ENCODE measurements at places on chromosomes 11 and 22. TPM values are rescaled to one million over a fixed set of nuclear protein-coding genes. Genes with fewer than 3 reads are reported as not detected.

INPP5J gene
- total RNA-seq: 3.5 TPM

TM7SF2 gene
- total RNA-seq: 61.8 TPM

PYGM gene
- total RNA-seq: 13.6 TPM

SGSM1 gene
- total RNA-seq: 6.3 TPM

ZP1 gene
- total RNA-seq: not detected

- H3K4me3 ChIP-seq: no peak overlapping the region
- H3K4me1 ChIP-seq: peaks cover 42% of the 10 kb centered on the region
- no peaks in the 10 kb centered on the region for H3K36me3 ChIP-seq
- DNase-seq: no peak
- peaks cover 2% of the 10 kb centered on the region for H3K27me3 ChIP-seq
Measured at GRCh38 chr11:115720602-115721245, 216.5 kb upstream of the CADM1 start.

DNA sequence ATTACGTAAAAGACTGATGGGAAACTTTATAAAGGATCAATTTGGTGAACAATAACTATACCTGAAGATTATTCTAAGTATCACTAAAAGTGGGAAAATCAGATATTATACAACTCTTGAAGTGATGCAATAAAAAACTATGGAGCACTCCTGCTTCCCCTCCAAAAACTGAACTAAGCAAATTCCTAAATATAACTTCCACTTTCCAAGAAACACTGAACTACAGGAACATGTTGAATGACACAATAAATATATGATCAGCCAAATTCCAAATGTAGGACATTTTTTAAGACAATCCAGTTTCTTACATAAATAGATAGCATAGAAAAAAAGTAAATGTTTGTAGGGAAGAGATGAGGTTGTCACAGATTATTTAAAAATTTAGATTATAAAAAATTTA lies 102.1 kb upstream of the APOA1 start:
- no peak for DNase-seq
- H3K36me3 ChIP-seq: no peaks in the 10 kb centered on the region
- H3K27ac ChIP-seq: no peak overlapping the region
- no peaks in the 10 kb centered on the region for H3K27me3 ChIP-seq
- no peak overlapping the region for H3K4me3 ChIP-seq

DNA sequence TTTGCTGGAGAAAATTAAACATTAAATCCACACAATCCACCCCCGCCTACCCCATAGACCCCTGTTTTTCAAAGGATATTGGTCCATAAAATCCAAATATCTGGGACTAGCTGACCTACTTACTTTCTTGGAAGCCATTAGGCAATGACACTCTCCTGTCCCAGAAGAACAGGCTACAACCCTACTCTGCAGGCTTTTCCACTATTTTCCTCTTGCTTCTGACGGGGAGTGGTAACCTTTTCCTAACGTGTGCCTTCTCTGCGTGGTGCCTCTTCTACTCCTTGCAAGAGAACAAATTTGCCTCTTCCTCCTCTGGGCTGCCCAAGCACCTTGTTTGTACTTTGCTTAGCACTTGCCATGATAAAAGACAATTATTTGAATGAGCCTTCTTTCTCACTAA lies 51.6 kb downstream of the UBASH3B start:
- no peak overlapping the region for H3K4me3 ChIP-seq
- H3K36me3 ChIP-seq: no peaks in the 10 kb centered on the region
- H3K4me1 ChIP-seq: peaks cover 4% of the 10 kb centered on the region

DNA sequence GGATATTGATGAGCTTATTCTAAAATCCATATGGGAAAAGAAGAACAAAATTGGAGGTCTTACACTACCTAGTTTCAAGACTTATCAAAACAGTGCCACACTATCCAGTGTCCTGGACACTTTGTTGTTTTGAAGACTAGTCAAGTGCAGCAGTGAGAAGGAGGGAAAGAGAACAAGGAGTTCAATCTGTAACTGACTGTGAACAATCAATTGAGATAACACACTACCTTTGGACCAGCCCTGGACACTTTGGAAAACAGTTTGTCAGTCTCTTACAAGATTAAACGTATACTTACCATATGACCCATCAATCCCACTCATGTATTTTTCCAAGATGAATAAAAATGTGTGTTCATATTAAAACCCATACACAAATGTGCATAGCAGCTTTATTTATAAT lies 10.0 kb upstream of the CSTF3 start:
- DNase-seq: no peak
- H3K27ac ChIP-seq: no peak overlapping the region
- H3K4me1 ChIP-seq: no peaks in the 10 kb centered on the region
- no peaks in the 10 kb centered on the region for H3K27me3 ChIP-seq

DNA sequence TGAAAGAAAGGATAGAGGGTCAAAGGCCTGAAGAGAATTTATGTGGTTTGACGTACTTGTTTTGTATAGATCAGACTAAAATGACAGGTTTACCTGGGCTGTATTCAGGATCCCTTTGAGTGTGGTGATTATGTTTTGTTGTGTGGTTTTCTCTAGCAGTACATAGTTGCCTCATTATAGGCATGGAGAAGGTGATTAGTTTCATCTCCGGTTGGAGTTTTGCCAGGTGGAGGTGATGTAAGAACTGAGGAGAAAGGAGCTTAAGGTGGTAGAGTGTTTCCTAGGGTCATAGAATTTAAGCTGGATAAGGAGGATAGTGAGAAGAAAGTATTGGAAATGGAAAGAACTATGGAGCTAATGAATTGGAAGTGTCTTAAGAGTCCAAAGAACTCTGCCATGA lies 229.0 kb downstream of the TMEM135 start:
- no peak overlapping the region for H3K4me3 ChIP-seq
- no peaks in the 10 kb centered on the region for H3K4me1 ChIP-seq

GRCh38 chr11:125373426-125374391 lies 122.4 kb downstream of the FEZ1 start:
- DNase-seq: no peak
- no peak overlapping the region for H3K4me3 ChIP-seq
- peaks cover 11% of the 10 kb centered on the region for H3K36me3 ChIP-seq
- peaks cover 41% of the 10 kb centered on the region for H3K4me1 ChIP-seq
- H3K27ac ChIP-seq: no peak overlapping the region

Measured in spinal cord (tissue), 10 donors.